GM12864 (cell line): ENCODE measurements at places on chromosomes 3 and 15.

- DNase-seq = no peak
These were observed 9.7 kb upstream of the SLC28A2 start for GRCh38 chr15:45242289-45242688.

GRCh38 chr3:16840101-16840424 lies 44.7 kb upstream of the PLCL2 start:
- DNase-seq = no peak

- no peak for DNase-seq
These were observed 195.4 kb downstream of the FMN1 start for GRCh38 chr15:32998979-32999672.

- DNase-seq = no peak
These were observed 123.4 kb downstream of the TLE3 start for GRCh38 chr15:69974321-69974720.

- no peak for DNase-seq
These were observed 7.6 kb downstream of the MFGE8 start for GRCh38 chr15:88905576-88905975.

- DNase-seq = no peak
These were observed 86.8 kb upstream of the CMSS1 start for GRCh38 chr3:99730870-99731269.

GRCh38 chr3:170178651-170179050 lies 2.9 kb downstream of the PHC3 start:
- no peak for DNase-seq

- DNase-seq = no peak
These were observed 84.0 kb downstream of the PGPEP1L start for GRCh38 chr15:98923579-98923978.

- no peak for DNase-seq
These were observed 15.2 kb upstream of the GBE1 start for GRCh38 chr3:81776643-81777042.

GRCh38 chr15:65841121-65841930 lies 28.0 kb upstream of the RAB11A start:
- DNase-seq = no peak

- DNase-seq = no peak
These were observed 222.3 kb downstream of the MEIS2 start for GRCh38 chr15:36877796-36878683.

DNA sequence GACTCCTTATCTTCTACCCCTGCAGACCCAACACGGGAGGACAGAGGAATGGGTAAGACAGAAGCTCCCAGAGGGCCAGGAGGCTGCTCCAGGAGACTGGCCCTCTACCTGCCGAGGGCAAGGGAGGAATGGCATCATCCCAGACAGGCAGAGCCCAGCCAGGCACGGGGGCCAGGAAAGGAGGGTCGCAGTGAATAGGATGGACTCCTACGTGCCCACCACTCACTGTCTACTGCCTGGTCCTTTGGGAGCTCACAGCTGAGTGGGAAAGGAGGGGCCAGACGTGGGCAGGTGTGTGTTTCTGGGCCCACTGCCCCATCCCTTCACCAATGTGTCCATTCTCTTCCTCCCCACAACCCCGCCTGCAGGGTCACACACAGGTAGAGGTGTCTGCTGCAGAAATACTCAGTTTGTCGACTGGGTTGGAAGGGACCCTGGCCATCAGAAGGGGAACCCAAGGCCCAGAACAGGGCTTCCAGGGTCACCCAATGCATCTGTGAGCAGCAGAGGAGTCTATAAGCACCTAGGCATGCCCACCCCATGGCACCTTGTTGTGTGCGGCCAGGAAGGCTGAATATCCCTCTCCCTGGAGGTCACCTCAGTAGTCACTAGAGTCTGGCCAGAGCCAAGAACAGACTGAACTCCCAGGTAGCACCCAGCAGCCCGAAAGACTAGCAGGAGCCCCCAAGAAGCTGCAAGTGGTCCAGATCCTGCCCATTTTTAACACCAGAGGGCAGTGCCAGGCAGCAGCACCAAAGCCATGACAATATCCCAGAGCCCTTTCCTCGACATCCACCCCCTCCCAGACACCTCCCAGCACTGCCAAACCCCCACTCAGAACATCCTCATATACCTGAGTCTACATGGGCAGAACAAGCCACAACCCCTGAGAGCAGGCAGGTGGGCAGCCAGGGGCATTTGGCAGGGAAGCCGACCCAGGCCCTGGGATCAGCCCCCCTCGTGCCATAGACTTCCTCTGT lies 24.0 kb downstream of the TKT start:
- no peak for DNase-seq

- DNase-seq = no peak
These were observed 190.4 kb downstream of the FOXP1 start for GRCh38 chr3:71393093-71393492.

- DNase-seq = no peak
These were observed 5.1 kb downstream of the MECOM start for GRCh38 chr3:169658311-169658931.

- no peak for DNase-seq
These were observed 72.1 kb upstream of the ITGA11 start for GRCh38 chr15:68503791-68504680.

- no peak for DNase-seq
These were observed 23.2 kb downstream of the MELTF start for GRCh38 chr3:197006446-197006845.

GRCh38 chr3:120559242-120560061 lies 36.7 kb upstream of the NDUFB4 start:
- DNase-seq = no peak

DNA sequence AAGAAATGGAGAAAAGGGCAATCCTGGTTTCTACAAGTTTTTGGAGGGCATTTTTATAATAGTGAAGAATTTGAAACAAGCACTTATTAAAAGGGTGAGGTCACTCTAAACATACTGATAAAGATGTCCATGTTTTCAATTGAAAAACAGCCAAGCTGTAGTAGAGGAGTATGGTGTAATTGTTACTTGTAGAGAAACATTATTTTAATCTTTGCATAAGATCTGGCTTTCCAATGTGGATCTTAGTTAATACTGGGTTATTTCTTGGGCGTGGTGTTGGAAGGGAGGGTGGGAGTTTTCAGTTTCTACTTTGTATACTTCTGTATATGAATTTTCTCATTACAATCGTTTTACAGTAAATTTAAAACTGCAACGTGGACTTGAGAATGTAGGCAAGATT lies 22.8 kb downstream of the MORF4L1 start:
- DNase-seq = no peak

GRCh38 chr3:48672522-48672921 lies 9.8 kb upstream of the CELSR3 start:
- DNase-seq = no peak

DNA sequence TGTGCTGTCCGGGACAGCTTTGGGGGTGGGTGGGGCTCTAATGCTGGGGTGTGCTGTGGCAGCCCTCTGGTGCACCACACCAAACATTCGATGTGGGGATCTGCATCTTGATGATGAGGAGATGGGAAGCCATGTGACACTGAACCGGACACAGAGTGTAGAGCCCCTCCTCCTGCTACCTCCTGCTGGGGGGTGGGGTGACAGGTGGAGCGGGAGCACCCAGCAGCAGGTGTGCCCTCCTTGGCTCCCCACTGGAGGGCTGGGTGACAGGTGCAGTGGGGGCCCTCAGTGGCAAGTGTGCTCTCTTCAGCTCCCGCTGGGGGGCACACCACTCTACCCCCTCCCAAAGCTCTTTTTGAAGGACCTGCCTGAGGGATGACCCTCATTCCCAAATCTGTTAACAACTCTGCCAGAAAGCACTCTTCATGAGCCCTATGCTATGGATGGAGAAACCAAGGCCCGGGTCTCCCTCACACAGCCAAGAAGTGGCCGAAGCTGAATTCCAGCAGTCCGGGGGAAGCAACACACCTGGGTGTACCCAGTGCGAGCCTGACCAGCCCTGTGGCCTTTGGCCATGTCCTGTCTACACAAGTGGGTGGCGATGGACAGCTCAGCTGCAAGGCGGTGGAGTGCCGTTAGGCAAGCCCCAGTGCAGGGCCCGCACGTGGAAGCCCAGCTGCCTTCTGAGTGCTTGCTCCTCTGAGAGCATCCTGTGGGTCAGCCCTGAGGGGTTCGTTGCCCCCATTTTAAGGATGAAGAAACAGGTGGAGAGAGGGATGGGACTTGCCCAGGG lies 609 bp upstream of the UROC1 start:
- DNase-seq = no peak

GRCh38 chr15:41928637-41929620 lies 35.1 kb upstream of the SPTBN5 start:
- no peak for DNase-seq

DNA sequence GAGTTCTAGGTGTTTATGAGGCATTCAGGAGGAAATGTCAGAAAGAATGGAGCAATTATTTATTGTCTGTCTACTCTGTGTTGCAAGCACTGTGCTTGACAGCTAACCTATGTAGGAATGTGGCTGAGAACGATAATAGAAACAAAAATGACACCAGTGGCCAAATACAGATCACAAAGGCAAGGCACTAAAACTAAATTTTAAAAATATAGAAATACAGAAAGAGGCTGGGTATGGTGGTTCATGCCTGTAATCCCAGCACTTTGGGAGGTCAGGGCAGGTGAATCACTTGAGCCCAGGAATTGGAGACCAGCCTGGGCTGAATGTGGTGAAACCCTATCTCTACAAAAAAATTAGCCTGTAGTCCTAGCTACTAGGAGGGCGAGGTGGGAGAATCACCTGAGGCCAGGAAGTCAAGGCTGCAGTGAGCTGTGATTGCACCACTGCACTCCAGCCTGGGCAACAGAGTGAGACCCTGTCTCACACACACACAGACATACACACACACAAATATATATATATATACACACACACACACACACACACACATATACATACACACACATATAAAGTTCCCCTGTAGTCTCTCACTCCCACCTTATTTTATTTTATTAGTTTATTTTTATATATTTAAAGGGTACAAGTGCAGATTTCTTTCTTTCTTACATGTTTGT lies 6.0 kb downstream of the PRKCI start:
- DNase-seq = no peak

- no peak for DNase-seq
These were observed 687.0 kb upstream of the NECTIN3 start for GRCh38 chr3:110384601-110385000.

- DNase-seq = no peak
These were observed 2.4 kb upstream of the PPARG start for GRCh38 chr3:12286504-12286903.

- no peak for DNase-seq
These were observed 51.0 kb upstream of the SPSB4 start for GRCh38 chr3:141000027-141000663.

DNA sequence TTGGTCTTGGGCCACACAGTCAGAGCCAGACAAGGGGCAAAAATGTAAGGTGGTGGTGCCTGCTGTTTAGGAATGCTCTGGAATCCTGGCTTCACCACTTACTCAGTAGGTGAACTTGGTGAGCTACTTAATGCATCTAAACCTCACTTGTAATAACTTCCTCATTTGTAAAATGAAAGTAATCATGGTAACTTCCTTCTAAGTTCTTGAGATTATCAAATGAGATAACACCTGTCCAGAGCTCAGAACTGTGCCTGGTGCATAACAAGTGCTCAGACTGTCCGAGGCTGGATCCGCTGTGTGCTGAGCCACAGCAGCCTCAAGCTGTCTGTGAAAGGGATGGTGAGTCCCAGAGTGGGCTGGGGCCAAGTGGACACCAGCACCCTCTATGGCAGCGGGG lies 62.8 kb upstream of the KY start:
- DNase-seq = no peak

DNA sequence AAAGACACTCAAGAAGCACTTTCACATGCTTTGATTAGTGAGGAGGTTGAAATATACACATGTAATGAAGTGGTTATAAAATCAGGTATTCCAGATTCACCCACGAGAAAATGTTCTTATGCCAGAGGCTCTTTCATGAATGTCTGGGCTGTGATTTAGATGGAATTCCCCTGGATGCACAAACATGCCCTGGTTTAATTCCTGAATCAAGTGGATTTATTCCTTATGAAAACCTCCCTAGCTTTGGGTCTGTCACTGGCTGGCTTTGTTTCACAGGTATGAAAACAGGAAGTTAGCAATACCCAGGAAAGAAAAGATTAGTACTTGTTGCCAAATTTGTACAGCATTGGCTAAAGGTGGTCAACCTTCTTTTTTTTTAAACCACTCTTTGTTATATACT lies 1123.0 kb downstream of the ROBO1 start:
- DNase-seq = no peak

GRCh38 chr3:71454512-71455403 lies 128.8 kb downstream of the FOXP1 start:
- DNase-seq = no peak

DNA sequence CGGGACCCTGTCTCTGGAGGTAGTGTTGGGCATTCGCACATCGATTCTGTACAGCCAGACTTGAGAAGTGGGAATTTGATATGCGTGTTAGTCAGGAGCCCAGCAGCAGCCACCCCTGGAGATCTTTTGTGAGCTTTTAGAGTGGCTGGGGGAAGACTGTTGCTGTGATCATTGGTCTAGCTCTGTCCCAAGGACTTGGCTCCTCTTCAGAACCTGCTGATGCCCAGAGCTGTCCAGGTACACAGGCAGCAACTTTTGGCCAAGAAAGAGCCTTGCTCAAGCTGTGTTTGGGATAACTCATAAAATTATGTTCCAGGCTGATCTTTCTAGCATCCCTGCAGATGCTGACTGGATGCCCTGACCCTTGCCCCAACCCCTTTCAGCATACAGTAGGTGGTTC lies 29.3 kb downstream of the LIMD1 start:
- DNase-seq = no peak

- no peak for DNase-seq
These were observed 246.3 kb upstream of the KBTBD8 start for GRCh38 chr3:66751842-66752241.

DNA sequence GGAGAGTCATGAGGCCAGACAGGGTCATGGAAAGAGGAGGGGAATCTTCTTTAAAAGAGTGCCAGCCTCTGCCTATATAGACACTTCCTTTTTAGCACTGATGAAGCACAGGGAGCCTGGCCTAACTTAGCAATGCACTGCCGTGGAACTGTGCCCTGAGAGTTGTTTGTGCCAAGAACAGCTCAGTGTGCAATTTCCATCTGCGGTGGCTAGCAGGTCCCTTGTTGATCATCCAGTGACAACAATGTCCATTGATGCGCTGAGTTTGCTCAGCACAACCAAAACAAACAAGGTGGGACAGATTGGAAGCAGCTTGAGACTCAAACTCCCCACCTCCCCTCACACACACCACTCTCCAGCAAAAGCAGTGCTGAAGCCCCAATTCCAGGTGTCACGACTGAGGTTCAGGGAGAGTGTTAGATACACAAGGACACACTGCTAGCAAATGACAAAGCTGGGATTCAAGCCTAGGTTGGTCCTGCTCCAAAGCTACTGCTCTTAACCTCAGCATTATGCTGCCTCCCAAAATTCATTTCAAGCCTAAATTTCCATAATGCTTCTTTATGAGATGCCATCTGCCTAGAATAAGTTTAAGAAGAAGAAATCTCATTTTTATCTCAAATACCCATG lies 316.6 kb upstream of the UBE2E2 start:
- DNase-seq = no peak
